Fibroblast of skin of abdomen (primary cell): ENCODE measurements at places on chromosomes 13 and 19.

DNA sequence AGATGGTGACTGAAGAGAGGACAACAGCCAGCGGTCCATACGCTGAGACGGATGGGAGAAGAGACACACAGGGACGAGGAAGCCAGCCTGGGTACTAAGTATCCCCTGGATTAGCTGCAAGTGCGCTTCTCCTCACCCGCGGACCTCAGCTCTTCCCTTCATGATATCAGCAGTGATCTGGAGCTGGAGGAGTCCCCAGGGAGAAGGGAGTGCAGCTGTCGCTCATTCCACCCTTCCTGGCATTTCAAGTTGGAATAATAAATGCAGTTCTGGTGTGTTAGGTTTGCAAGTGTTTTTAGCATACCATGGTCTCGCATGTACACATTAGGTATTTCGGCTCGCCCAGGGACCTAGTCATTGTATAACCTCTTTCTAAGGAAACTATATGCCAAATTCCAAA, 88.5 kb upstream of the C1QTNF9B start:
- DNase-seq: peak; percentile 28

DNA sequence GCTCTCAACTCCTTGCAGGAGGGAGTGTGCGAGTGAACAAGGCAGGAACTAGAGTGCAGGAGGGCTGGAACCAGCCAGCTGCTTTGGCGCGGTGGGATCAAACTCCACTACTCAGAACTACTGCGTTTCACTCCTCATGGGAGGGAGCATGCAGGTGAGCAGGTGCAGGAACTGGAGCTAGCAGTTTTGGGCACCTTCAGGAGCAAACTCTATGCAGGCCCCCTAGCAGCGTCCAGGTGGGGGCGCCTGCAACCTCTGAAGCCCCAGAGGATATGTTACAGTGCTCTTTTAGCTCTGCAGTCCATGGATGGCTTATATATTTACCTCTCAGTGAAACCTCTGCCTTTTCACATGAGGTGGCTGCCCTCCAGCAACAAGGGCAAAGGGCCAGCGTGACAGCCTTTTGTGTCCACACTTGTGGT, 1303.4 kb downstream of the PCDH9 start:
- no peak for DNase-seq

DNA sequence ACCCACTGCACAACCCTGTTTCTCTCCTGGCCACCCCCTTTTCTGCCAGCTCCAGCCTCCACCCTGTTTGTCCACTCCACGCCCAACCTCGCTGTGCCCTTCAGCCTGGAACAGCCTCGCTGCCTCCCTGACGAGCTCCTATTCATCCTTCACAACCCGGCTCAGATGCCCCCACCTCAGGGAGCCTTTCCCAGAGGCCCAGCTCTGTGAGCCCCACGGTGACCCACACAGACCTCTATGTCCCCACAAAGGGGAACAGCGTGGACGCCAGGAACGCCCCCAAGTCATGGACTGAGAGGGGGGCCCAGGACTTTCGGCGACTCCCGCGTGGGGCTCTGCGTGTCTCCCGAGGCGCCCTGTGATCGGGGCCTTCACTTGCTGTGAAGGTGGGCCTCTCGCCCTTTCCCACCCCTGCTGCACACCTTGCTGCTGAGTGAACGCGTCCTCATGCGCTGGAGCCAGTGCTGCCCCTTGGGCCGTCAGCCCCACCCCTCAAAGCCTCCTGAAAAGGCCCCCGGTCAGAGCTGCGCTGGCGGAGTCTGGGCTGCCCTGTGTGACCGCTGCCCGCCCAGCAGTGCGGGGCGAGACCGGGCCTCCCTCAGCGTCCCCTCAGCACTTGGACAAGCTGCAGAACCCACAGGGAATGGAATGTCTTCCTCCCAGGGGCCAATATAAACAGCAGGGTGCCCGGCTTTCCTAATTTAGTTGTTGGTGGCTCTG, 40.0 kb downstream of the ADPRHL1 start:
- DNase-seq: no peak

GRCh38 chr13:61648547-61648946, 232.9 kb upstream of the PCDH20 start:
- DNase-seq: no peak

GRCh38 chr13:104143760-104144416, 1077.7 kb upstream of the SLC10A2 start:
- no peak for DNase-seq
